ENCODE measurements at places on chromosomes 5 and 9. TPM values are rescaled to one million over a fixed set of nuclear protein-coding genes. Genes with fewer than 3 reads are reported as not detected.

DNA sequence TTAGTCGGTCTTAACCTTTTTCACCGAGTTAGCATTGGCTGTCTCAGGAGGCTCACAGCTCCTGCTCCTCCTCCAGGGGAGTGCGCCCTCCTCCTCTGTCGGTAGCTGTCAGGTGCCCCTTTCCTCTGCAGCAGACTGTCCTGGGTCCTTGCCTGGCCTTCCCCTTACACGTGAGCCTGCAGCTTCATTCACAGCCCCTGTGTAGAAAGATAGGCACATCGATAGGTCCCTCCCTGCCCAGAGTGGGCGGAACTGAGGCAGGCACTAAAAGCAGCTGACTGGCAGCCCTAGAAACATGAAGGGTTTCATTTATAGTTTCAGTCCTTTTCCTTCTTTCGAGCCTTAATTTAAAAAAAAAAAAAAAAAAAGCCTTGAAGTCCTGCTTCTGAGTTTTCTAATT is 17.2 kb downstream of the TENT4A start:
- DNase-seq: no peak

GRCh38 chr5:138504799-138505198 is 38.2 kb downstream of the ETF1 start:
- no peak for DNase-seq

GRCh38 chr9:77673941-77674791 is 26.0 kb upstream of the GNA14 start:
- peak; percentile 78 for DNase-seq

DNA sequence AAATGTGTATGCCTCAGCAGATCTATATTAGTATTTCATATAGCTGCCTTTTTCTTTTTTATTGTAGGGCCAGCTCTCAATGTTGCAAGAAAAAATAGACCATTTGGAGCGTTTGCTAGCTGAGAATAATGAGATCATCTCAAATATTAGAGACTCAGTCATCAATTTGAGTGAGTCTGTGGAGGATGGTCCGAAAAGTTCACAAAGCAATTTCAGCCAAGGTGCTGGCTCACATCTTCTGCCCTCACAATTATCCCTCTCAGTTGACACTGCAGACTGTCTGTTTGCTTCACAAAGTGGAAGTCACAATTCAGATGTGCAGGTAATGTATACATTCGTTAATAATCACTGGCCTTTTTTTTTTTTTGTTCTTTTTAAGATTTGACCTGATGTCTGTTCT is 23.7 kb downstream of the MAN2A1 start:
- no peak for DNase-seq

- DNase-seq: no peak
Observed at GRCh38 chr9:131728961-131729360, 10.9 kb downstream of the RAPGEF1 start.

DNA sequence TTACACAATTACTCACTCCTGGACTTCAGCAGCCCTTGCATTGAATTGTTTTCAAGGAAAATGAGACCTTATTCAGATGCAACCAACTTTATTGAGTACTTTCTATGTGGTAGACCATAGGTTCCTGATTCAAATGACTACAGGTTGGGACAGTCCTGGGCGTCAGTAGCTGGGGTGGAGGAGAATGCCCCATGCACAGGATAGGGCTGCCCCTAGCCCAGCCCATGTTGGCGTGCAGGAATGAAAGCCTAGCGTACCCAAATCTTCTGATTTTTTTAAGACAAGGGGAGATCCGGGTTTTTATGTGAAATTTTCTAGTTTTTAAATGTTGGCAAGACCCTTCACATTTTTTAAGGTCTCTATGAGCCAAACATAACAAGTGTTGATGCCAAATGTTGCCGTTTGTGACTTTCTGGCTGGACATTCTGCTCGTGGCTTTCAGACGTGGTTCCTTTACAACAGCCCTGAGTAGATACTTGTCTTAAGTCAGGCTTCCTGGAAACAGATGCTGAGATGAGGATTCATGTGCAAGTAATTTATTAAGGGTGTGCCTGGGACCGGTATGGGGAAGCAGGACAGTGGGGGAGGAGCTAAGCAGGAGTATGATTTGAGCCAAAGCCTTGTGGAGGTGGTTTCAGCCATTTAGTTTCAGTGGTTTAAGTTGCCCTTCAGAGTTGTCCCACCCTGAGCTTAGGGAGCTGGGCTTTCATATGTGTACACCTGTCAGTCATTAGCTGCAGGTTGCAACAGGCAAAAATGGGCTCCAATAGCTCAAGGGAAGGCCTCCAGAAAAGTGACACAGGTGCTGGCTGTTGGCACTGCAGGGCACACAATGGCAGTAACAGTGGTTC is 154.1 kb downstream of the NTRK2 start:
- DNase-seq: no peak

- DNase-seq: no peak
Observed at GRCh38 chr9:84583866-84584265, 85.7 kb upstream of the NTRK2 start.

DNA sequence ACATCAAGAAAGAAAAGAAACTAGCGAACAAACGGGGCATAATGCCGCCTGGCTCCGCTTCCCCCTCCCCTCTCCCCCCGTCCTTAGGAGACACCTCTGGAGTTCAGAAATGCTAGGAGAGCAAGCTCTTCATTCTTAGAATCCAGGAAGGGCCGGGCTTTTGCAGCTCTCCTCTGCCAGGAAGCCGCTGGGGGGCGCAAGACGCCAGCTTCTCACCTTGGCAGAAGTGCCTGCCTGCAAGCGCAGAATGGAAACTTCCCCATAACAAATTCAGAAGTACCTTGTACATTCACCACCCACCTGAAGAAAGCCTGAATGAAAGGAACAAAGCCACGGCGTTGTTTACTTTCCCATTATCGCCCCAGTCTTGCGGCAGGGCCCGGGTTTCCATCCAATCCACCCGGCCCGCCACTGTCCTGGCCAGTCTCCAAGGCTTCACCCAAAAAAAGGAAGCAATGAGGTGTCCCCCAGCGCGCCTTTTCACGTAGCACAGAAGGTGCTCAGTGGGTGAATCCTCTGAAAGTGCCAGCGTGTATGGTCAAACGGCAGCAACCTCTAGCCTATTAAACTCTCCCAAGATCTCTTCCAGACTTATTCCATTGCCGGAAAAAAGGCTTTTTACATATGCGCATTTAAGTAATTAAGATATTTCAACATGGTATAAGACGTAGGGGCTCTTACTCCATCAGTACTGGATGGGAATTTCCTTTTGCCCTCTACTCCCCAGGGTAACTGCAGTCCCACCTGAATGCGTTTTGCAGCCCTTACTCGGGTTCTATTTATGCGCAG is 1.6 kb upstream of the GADD45G start:
- DNase-seq: peak; percentile 73

DNA sequence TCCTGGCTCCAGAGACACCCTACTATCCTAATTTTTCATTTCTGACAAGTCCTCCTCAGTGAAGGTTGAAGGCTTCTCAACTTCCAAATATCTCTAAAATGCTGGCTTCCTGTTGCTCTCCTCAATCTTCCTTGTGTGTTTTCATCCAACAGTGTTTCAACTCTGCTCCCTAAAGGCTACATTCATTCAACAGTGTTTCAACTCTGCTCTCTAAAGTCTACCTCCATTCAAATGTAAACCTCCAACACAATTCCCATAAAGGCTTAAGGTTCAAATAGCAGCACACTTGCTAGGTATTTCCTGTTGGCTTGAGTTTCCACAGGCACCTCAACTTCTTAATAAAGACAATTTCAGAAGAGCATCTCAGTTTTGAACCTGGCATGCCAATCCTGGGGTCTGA is 164.8 kb downstream of the HINT1 start:
- no peak for DNase-seq

DNA sequence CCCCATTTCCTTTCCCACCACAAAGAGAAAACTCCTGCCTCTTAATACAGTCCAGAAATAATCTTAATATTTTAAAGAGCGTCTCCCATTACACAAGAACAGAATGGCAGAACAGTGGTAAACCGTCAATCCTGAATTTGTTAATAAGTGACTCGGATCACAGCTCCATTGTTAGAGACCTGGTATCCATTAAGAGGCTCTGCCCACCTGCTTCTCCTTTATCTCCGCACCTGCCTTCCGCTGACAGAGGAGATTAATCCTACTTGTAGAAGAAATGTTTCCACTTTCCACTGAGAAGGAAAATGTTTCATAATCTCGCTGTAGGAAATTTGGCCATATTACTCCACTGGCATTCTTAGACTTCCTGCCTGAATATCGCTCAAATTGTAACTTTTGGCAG is 1493.2 kb downstream of the MAT2B start:
- no peak for DNase-seq

- peak; percentile 84 for DNase-seq
Observed at GRCh38 chr5:100667161-100667630, 132.0 kb downstream of the FAM174A start.

DNA sequence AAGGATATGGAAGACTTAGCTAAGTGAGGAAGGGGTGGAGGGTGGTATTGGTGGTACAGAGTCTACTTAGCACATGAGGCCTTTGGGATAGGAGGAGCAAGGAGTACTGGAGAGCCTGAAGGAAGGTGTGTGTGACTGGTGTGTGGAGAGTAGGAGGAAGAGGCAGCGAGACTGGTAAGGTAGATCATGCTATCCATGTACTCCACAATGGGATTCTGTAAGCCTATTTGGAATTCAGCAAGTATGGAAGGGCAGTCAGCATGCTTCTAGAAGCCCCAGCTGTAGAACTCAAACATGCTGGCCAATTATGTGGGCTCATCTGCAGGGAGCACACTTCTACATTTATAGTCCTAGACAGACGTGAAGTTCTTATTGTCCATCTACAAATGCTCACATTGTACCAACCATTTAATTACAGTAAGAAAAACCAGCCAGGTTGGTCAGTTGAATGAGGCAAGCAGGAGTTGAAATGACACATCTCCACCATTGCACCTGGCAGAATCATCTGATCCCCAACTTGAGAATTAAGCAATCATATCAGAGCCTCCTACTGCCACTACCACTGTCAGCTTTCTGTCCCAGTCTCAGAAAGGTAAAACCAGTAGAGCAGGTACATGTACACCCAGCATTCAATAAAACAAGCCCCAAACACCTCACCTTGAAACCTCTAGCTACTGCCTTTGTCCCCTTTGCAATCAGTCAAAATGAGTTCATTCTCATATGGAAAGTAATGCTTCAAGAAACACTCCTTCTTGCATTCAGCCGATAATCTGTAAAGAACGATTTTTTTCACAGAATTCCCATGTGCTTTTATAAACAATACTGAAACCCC is 60.9 kb upstream of the GLRX start:
- DNase-seq: no peak

DNA sequence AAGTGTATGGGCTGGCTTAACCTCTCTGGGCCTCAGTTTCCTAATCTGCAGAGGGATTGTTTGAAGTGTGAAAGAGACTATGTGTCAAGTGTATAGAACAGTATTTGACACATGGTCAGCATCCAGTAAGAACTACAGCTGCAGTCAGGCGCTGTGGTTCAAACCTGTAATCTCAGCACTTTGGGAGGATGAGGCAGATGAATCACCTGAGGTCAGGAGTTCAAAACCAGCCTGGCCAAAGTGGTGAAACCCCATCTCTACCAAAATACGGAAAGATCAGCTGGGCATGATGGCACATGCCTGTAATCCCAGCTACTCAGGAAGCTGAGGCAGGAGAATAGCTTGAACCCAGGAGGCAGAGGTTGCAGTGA is 31.9 kb upstream of the STING1 start:
- DNase-seq: no peak

DNA sequence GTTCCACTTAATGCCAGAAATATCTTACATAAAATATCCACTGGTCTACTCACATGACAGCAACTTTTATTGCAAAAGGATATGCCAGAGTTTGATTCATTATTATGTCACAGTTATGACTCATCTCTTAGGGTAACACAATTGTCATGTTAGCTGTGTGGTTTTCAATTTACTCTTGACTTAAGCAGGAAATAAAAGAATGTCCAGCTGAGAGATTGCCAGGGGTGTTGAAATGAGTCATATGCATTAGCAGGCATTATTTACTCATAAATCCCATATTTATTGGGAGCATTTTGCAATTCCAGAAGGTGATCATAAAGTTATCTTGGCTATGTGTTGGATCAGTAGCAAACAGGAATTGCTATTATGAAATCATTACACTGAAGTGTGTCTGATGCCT is 1164.6 kb upstream of the CDH18 start:
- DNase-seq: peak; percentile 96

DNA sequence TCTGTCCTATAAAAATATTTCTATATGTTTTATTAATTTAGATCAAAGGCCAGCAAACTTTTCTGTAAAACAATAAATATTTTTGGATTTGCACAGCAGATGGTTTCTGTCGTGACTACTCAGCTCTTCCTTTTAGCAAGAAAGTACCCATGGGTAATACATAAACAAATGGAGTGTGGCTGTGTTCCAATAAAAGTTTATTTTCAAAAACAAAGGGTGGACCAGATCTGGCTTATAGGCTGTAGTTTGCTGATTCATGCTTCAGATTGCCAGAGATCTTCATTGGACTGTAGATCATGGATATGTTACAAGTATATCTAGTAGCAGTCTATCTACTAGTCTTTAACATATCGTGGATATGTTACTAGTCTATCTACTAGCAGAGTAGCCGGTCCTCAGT is 590.5 kb downstream of the CSNK1G3 start:
- DNase-seq: peak; percentile 18

DNA sequence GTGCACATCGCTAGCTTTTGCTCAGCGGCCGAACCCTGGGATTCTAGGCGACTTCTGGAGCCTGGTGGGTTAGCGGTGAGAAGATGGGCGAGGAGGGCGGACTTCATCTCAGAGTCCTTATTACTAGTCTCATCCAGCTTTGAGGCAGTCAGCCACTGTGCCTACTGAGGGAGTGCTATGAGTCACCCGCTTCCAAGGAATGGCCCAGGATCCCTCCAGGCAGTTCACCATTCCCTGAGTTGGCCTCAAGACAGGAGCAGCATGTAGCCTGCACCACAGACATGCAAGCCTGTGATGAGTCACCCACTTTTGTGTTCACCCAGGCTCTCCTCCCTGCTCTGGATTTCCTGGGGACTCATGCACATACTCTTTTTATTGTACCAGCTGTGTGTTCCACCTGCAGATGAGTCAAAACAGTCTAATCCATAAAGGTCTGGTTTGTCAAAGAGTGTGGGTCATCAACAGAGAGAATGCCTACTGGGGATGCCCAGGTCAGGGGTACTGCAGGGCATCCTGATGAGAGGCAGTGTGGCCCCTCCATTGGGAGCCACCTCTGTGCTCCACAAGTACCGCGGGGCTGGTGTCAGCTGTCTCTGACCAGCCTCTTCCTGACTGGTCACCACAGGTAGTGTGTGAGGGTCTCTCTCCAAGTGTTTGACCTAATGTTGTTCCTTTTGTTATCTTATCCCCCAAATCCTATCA is 20.2 kb downstream of the SLC22A5 start:
- peak; percentile 100 for DNase-seq

GRCh38 chr5:39712316-39713249 is 287.8 kb upstream of the DAB2 start:
- no peak for DNase-seq

IFNA21 gene
- total RNA-seq: not detected

ZNF782 gene
- total RNA-seq: 3.3 TPM

SMIM33 gene
- total RNA-seq: not detected

ACTBL2 gene
- under 0.01 TPM for total RNA-seq

AFF4 gene
- 37.0 TPM for total RNA-seq

CRHBP gene
- total RNA-seq: 0.17 TPM
